ENCODE measurements at places on chromosomes 7 and 10.

DNA sequence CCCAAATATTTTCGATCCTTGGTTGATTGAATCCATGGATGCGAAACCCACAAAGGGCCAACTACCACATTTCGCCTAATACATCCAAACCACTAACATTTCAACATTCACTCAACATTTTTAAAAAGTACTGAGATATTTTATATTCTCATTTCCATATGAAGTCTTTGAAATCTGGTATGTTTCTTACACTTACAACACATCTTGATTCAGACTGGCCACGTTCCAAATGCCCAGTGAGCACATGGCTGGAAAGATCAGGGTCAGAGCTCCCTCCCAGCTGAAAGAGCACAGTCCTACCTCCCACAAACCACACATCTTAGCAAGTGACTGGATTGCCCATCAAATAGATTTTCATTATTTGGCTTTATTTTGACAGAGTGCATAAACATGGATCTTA, 18.9 kb downstream of the NCAPG2 start:
- no peak for DNase-seq

DNA sequence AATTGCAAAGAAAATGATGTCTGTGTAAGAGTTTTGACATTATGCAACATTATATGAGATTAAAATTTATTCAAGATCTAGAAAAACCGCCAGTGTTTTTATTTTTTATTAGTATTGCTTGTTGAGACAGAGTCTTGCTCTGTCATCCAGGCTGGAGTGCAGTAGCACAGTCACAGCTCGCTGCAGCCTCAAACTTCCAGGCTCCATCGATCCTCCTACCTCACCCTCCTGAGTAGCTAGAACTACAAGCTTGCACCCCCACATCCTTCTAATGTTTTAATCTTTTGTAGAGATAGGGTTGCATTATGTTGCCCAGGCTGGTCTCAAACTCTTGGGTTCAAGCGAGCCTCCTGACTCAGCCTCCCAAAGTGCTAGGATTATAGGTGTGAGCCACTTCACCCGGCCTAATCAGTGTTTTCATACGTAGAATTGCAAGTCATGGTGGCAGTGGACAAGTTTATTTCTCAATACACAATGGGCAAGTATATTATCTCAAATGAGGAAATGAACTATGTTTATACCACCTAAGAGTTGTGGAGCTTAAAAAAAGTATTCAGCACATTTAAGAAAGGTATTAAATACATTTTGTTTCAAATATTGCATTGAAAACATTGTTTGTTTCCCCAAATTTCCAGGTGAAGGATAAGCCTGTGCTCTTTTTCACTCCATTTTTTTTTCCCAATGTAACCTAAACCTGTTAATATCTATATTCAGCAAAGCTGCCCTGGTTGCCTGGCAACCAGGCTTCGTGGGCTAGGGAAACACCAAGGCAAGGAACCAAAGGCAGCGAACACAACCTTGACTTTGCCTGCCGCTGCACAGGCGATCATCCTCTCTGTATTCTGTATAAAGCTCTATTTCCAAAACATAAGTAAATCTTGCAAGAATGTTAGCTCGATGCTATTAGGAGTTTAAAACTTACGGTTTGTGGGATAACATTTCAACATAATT, 163.9 kb downstream of the CACNB2 start:
- peak; percentile 37 for DNase-seq

DNA sequence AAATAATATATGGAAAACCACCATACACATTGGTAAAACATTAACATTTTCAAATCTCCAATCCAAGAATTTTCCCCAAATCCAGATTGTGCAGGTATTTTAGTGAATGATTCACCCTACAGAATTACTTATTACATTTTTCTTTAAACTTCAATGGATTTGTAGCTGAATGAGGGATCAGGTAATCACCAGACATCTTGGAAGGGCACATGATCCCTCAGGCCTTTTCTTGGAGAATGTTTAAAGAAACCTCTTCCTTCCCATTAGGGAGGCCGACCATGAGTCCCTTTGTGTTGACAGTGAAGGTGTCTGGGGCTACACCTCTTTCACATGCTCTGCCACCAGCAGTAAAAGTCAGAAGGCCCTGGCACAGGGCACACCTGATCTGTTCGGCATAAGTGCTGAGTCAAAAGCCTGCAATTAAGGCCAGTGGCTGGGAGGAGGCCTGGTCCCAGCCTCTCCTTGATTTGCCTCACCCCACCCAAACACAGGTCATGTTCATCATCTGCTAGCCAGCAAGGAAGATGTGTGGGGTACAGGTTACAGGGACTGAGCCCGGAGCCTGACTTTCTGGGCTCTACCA, 207.7 kb downstream of the SNX10 start:
- no peak for DNase-seq

- DNase-seq = no peak
These were observed 28.5 kb downstream of the NRG3 start for GRCh38 chr10:81903472-81903871.

DNA sequence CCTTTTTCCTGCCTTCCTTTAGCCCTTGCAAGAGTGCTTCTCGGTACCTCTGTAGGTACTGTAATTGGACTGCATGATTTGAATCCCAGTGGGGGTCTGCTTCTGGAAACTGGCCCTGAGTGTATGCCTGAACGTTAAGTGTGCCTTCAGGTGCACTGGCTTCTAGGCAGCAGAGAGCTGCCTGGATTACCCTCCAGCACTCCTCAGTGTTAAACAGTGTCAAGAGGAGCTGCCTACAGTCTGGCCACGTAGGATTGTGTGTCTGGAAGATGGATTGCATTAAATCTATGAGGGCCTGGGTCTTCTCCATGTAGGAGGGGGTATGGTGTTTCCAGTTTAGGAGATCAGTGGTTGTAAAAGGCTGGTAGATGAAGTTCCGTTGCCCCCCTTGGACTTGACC, 103.7 kb downstream of the TRIM24 start:
- DNase-seq = no peak

- no peak for DNase-seq
These were observed 105.2 kb upstream of the KDM7A start for GRCh38 chr7:140281960-140282359.

DNA sequence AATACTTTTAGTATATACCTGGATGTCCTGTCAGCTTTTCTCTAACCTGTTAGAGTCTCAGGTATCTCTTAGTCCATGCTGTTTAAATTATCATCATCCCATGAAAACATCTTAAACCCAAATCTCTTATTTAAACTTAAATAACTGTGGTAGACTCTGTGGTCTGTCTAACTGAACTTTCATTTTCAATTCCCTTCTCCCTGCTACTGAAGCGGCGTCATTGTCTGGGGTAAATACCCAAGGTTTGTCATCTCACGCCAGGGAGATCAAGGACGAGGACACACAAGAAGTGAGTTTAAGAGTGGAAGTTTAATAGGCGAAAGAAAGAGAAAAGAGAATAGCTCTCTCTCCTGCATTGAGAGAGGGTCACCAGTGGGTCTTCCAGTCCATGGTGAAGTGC, 804.4 kb upstream of the CELF2 start:
- DNase-seq = peak; percentile 2

DNA sequence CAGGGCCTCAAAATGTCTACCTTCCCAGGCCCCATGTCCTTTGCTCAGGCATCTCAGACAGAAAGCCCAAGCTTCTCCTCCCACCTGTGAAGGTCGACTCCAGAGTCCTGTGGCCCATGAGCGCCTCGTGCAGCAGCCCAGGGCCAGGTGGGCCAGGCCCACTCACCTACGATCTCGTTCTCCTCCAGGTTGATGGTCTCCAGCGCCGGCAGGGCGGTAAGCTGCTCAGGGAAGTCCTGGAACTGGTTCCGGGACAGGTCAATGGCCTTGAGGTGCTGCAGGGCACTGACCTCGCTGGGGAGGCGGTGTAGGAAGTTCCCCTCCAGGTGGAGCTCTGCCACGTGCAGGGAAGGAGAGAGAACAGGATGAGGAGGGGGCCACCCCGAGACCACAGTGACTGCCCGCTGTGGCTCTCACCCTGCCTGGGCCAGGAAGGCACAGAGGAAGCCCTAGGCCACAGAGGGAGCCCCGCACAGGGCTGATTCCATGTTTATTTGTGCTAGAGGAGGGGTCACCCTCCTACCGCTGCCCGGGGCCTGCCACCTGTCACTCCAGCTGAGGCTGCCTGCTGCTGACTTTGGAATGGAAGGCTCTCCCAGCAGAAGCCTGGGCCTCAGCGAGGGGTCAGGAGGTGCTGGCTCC, 40.0 kb upstream of the NPFFR1 start:
- DNase-seq = no peak

GRCh38 chr10:129272176-129272575, 194.9 kb upstream of the MGMT start:
- no peak for DNase-seq

DNA sequence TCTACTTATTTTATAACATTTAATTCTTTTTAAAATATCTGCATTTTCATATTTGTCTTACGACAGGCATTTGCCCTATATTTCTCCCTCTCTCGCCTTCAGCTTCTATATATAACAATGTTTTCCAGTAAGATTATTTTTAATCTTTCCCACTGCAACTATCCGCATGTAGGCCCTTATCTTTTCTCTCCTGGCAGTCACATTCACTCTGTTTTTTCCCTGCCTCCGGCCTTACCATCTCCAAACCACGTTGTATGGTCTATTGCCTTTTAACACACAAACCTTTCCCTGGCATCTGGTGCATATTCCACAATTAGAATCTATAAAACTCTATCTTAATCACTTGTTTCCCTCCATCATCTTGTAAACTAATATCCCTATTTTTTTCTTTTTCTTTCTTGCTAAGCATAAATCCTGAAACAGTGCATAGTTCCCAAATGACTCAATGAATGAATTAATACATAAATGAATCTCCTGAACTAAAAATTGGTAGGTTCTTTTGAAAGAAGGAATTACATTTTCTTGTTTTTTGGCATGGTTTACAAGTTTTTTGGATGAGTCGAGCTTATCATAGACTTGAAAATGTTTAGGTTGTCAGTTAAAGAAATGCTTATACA, 173.2 kb downstream of the SEMA3A start:
- peak; percentile 47 for DNase-seq

DNA sequence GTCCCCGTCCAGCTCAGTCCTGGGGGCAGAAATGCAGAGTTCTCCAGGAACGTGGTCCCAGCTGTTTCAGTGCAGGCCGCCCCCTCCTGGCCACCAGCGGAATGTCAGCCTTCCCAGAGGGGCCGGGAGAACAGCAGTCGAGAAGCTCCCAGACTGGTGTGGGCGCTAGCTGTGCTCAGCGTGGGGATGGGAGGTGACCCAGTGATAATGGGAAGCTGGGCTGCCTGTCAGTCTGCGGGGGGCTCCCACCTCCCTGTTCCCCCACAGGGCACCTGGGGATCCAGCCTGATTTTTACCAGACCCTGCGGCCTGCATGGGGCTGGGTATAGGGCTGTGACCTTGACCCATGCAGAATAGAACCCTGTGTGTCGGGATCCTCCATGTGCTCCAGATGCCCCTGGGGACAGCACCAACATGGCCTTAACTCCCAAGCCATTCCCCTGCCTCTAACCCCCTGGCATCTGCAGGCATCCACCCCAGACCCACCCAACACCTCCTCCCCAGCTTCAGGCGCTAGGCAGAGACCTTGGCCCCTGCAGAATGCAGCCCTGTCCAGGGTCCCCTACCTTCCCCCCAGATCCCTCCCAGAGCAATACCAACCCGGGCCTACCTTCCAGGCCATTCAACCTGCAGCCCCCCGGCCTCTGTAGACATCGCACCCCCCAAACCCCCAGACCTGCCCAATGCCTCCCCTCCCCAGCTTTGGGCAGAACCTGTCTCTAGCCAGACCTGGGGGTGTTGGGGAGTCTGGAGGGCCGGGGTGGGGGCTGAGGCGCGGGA, 880 bp upstream of the ELN start:
- peak; percentile 86 for DNase-seq

- no peak for DNase-seq
These were observed 287.0 kb downstream of the WDR37 start for GRCh38 chr10:1343176-1343575.

DNA sequence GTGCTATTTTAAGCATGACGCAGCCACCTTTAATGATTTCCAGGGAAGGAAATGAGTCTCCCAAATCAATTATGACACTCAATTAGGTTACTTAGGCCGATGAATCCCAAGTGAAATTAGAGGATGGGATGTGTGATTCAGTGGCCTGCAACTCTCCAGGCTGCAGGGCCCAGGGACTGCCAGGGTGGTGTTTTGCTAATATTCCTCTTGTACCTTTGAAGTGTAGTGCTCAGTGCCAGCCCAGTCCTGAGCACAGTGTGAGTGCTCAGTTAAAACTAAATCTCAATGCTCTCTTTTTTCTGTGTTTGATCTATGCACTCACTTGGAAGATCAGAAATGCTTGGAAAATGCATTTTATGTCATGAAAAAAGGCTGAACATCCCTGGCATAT, 51.6 kb downstream of the SEM1 start:
- DNase-seq = no peak

DNA sequence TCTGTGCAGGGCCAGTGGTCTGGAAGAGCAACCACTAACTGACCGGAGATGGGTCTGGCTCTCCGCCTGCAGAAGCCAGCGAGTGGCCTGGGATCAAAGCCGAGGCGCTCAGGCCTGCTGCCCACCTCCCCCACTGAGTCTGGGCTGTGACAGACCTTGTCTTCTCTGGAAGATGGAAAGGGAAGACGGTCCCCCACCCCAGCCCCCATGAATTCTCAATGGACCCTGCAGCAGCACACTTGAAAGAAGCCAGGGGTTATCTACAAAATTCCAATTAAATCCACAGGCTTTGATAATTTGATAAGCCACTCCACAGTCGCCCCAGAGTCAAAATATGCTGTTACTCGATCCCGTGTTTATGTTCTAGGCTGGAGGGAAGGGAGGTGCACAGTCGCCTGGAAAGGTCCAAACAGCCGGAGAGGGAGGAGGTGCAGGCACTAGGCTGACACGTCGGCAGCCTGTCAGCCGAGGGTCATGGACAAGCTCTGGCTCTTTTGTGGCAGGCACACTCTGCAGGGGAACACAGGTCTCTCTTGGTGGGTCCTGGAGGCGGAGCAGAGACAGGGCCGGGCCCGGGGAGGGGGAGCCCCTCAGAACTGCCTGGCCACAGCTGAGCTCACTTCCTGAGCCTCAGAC, 134.9 kb downstream of the SH3PXD2A start:
- no peak for DNase-seq

DNA sequence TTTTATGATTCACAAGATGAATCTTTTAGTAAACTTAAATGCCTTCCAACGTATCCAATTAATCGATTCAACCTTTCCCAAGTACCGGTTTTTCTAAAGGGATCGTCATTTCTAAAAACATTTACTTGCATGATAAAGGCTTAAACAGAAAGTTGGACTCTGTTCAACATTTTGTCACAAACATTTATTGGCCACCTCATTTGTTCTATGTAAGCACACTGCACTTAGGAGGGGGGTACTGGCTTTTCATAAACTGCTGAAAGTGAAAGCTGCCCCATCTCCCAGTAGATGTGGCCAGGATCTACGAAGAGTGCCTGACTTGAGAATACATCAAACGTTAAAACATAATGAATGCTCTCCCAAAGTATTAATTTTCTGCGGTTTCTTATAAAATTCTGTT, 37.3 kb upstream of the LAMB4 start:
- no peak for DNase-seq

GRCh38 chr10:84293574-84294016, 34.8 kb upstream of the CCSER2 start:
- DNase-seq = peak; percentile 97

DNA sequence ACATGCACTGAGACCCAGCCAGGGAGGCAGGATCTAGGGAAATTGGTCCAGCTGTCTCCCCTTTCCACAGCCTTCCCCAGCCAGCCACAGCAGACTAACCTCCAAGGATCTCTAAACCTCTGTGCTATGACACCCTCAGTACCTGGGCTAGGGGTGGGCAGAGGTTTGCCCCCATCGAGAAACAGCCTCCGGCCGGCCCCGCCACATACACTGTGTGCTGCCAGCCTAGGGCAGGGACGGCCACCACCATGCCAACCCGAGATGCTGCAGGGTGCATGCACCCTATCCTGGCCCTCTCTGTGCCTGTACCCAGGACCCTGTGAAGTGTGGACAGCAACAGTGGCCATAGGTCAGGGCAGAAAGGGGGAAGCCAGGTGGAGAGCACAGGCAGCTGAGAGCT, 58.1 kb downstream of the PARP12 start:
- DNase-seq = no peak
